ENCODE measurements at places on chromosomes 16 and 17.

GRCh38 chr17:57631871-57632270 is 113.2 kb downstream of the CCDC182 start:
- no peak for DNase-seq

DNA sequence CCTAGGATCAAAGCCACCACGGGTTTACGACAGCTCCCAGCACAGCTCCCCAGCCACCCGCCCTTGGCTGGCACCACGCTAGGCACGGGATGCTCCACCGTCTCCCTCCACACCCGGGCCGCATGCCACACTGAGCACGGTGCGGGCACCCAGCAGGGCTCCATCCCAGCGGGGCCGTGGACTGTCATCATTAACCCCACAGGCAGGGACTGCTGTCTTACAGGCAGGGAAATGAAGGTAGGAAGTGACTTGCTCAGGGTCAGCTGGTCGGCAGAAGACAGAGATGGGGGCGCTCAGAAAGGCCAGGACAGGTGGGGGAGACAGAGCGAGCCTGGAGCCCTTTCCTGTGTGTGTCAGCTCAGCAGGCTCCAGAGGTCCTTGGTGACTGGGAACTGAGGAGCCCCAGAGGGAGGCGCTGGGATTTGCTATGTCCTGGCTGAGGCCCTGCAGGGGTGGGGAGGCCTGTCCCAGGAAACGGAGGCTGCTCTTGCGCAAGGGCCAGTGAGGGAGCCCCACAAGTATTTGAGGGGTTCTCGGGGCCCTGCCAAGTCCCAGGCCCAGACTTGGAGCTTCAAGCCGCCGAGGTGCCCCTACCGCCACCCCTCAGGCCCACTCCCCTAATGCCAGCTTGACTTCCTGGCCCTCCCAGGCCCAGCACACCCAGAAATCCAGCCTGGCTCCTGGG is 3.2 kb downstream of the UBALD1 start:
- no peak for DNase-seq

DNA sequence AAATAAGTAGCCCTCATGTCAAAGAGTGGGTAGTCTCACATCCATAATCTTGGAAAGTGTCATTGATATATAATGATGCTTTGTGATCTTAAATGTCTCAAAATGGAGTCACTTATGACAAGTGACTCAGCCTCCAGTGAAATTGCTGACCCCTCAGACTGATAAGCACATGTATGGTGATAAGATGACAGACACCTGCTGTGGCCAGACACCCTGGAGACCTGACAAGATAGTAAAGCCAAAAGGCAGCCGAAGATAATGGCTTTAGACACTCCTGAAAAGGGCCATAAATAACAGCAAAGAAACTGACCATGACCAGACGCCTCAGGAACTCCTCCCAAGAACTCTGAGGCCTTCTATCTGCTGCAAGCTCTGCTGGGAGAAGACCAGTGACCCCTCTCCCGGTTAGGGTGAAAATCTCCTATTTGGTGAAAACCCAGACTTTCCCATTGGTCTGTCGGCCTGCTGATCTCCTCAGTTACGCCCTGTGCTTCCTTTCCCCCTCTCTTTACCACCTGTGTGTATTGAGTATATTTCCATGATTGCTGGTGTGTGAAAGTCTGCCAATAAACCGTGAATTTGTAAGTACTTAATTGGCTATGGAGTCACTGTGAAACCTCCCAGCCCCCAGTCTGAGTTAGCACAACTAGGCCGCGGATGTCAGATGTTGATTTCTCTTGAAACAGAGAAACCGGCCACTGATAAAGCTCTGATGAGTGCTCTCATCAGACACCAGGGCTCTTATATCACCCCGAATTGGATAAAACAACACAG is 226.7 kb upstream of the MYOCD start:
- no peak for DNase-seq

DNA sequence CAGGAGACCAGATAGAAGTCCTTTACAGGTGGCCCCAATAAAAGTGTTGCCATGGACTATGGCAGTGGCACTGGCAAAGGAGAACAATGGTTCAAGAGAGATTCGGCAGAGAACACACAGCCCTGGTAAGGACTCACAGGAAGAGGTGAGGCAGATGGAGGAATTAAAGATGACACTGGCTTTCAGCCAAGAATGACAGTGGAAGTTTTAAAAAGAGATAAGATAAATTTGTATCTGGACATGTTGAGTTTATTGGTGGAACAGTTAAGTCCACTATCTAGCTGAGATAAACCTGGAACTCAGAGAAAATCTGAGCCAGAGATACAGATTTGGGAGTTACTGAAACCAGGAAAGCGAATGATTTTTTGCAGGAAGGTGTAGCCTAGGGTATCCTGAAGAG is 20.1 kb downstream of the CMC2 start:
- DNase-seq, result no peak

DNA sequence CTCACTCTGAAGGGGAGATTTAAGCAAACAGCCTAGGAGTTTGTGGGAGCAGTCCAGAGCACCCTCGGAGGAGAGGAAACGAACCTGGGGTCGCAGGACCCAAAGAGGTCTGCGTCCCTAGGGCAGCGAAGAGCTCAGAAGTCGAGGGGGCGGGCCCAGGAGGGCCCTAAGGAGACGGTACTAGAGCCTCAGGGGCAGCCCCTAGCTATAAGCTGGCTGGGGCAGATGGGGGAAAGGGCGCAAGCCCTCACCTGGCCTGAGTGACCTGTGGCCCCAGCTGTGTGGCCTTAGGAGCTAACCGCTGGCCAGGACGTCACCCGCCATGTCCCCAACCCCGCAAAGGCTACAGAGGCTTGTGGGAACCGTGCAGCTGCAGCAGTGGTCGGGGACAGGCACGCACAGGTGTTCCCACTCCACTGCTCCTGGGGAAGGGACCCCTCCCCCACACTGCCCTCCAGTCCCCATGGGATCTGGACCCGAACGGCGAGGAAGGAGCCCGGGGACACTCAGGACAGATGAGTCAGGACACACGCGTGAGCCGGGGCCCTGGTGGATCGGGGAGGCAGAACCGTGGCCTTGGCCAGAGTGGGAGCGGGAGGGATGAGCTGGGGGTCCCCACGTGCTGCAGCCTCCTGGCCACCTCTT is 2.0 kb upstream of the CTRB2 start:
- DNase-seq, result no peak

DNA sequence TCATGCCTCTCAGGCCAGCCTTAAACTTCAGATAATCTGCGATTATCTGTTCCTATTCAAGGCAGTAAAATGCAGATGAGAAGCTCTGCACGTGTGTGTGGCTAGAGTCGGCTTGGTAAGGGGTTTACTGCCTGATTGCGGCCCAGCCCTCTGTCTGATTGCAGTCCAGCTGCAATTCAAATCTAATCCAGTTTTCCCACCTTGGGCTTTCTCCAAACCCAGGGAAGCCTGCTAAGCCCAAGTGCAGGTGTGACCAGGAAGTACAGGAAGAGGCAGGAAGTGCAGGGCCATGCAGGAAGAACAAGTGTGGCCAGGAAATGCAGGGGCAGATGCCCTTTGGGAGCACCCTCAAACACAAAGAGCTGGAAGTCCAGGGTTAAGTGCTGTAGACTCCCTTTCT is 314.9 kb downstream of the CEP112 start:
- DNase-seq, result no peak

DNA sequence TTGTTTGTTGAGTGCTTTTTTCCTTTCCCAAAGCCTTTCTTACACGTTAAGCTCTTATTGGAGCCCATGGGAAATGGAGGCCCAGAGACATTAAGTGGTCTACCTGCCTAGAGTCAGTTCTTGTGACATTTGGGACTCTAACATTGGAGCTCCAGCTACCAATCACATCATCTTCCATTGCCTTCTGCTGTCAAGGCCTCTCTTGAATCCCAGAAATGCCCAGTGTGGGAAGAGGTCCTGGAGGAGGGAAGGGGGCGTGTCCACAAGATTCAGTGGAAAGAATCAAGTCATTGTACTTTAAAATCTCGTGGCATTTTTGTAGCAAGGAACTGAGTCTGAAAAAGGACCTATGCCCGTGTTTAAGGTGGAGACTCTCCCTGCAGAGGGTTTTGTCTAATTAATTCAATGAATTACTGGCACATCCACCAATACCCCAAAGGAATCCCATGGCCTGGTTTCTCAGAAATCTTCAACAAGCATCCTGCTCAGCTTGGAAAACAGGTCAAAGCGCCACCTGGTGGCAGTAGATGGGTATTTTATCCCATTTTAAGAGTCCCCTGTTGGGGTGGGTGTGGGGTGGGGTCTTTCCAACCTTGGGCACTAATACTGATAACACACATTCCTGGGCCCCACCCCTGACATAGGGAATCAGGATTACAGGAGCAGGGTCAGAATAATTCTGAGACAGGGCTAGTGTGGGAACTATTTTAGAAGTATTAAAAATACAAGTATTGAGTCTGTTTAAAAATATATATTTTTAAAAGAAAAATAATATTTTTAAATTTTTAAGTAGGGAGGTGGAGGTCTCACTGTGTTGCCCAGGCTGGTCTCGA is 24.6 kb downstream of the GPT2 start:
- peak; percentile 34 for DNase-seq

GRCh38 chr16:586645-587590 is 2.9 kb upstream of the RAB40C start:
- no peak for DNase-seq

- no peak for DNase-seq
Measured at GRCh38 chr17:18159551-18160120, 24.0 kb upstream of the ALKBH5 start.

DNA sequence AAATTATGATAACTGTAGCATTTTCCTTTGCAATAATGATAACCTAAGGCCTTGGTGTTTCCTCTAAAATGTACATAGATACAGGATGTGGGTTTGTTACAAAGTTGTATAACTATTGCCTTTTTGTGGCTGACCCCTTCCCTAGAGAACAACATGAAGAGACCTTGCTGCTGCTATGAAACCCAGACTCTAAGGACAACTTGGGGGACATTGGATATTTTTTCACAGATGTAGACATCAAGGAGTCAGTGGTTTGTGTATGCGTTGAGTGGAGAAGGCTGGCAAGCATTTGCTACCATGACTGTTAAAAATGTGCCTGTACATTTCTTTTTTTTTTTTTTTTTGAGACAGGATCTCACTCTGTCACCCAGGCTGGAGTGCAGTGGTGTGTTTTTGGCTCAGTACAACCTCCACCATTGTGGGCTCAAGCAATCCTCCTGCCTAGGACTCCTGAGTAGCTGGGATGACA is 12.3 kb downstream of the HMOX2 start:
- DNase-seq, result no peak

DNA sequence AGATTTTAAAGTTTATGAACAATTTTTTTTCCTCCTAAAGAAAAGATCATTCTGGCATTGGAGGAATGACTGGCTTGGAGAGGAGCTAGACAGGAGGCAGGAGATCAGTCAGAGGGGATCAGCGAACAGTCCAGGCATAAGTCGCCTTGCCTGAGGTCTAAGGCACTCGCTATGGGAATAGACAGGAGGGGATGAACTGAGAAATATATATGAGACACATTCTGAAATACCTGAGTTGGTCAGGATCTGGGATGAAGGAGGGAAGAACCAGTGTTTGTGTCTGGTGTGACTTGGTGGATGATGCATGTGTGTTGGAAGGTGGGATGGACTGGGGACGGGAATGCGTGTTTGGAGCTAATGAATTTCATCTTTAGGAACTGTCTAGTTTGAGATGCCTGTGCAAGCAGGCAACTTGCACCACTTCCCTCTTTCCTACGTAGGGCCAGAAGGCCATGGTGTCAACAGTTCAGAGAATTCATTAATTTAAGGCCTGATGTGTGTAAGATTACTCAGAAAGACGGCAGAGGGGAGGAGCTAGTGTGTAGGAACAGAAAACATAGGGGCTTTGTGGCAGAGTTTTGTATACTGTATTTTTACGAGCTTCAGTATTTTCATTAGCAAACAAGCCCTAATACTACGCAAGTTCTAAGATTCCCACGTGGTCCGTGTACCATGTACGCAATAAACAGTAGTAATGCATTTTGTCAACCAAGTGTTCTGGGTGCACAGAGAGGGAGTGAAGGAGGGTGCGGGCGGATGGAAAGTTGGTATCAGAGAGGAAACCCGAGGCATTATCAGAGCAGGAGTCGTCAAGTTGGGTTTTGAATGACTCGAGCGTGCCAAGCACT is 825 bp downstream of the HEATR6 start:
- no peak for DNase-seq

DNA sequence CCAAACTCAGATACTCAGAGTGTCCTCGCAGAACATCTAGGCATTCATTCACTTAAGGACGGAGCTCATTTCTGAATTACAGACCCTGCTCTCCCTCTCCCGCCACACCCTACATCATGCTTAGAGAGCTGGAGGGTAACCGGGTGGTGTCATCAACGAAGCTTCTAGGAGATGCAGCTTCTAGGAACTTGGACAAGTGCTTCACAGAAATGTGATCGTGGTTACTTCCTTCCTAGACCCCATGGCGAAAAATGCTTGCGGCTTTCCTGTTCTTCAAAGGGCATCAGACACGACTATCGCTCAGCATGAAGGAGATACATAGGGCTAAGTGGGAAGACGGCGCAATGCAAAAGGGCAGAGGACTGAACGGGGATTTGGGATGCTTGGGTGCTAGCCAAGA is 126.8 kb downstream of the ZFHX3 start:
- no peak for DNase-seq

DNA sequence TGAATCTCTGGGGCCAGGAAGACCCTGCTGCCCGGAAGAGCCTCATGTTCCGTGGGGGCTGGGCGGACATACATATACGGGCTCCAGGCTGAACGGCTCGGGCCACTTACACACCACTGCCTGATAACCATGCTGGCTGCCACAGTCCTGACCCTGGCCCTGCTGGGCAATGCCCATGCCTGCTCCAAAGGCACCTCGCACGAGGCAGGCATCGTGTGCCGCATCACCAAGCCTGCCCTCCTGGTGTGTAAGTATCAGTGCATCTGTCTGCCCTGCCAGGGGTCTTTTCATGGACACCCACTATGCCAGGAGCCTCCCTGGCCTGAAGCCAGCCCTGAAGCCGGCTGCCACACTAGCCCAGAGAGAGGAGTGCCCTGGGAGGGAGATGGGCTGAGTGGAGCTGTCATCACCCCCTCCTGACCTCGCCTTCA is at the start of gene CETP:
CETP (plus strand) TSS at position 100 of the 431 bp plus-strand sequence; CDS start at position 130, 30 bp downstream.
- DNase-seq, result no peak

- no peak for DNase-seq
Measured at GRCh38 chr16:8168016-8168415, 422.3 kb downstream of the TMEM114 start.

GRCh38 chr16:9447195-9447551 is 355.7 kb downstream of the HAPSTR1 start:
- no peak for DNase-seq

DNA sequence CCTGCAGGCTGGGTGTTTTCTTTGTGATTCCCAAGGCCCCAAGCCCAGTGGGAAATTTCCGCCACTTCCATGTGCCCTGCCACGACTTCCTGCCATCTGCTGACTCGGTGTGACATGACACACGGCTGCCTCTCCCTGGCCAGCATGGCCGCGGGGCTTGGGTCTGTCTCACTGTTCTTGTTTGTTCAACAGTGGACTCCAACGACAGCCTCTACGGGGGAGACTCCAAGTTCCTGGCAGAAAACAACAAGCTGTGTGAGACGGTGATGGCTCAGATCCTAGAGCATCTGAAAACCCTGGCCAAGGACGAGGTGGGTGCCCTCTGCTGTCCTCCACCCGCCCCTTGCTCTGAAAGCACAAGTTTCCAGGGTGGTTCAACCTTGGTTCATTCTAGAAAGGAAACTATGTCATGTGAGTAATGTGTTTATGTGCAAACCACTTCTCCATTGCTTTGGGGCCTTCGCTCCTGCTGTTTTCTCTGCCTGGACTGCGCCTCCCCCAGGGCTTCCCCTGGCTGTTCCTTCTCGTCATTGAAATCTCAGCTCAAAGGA is 26.8 kb downstream of the KNOP1 start:
- no peak for DNase-seq

GRCh38 chr16:28098959-28099945 is 35.7 kb upstream of the GSG1L start:
- DNase-seq, result no peak

- no peak for DNase-seq
Measured at GRCh38 chr17:17893801-17894644, 57.2 kb upstream of the SREBF1 start.
